ENCODE measurements at places on chromosomes 7 and 10.

- DNase-seq: no peak
Measured at GRCh38 chr7:70630818-70631457, 501.0 kb upstream of the GALNT17 start.

DNA sequence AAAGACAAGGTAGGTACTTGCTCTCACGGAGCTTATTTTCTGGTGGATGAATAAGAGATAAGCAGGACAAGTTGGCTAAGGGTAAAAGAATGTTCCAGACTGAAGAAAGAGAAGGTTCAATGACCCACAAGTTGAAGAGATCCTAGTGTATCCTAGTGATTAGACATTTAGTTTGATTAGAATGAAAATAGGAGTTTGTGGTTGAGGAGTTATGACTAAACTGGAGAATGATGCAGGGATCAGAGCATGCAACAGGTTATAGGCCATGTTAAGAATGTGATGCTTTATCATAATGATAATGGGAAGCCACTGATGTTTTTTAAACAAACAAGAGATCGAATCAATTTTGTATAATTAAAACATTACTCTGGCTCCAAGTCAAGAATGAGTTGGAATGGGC, 357.2 kb downstream of the HPSE2 start:
- DNase-seq: no peak

GRCh38 chr10:3330663-3331062, 158.1 kb upstream of the PITRM1 start:
- no peak for DNase-seq

DNA sequence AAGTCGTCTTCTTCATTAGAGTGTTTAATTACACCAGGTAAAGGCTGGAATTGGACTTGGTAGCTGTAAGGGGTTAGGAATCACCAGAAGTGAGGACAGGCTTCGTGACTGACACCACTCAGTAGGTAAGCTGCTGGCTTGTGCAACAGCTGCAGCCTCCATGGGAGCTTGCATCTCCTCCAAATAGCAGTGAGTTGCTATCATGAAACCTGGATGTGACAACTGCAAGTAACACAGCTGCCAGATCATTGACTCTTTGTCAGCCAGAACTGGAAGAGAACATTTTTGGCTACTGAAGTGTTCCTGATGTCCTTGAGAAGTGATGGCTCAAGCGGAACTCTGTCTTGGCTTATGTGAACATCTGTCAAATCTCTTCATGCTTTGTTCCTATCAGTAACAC, 64.1 kb upstream of the MSRB2 start:
- no peak for DNase-seq

GRCh38 chr10:10460451-10460850, 557.2 kb upstream of the CELF2 start:
- DNase-seq: no peak

DNA sequence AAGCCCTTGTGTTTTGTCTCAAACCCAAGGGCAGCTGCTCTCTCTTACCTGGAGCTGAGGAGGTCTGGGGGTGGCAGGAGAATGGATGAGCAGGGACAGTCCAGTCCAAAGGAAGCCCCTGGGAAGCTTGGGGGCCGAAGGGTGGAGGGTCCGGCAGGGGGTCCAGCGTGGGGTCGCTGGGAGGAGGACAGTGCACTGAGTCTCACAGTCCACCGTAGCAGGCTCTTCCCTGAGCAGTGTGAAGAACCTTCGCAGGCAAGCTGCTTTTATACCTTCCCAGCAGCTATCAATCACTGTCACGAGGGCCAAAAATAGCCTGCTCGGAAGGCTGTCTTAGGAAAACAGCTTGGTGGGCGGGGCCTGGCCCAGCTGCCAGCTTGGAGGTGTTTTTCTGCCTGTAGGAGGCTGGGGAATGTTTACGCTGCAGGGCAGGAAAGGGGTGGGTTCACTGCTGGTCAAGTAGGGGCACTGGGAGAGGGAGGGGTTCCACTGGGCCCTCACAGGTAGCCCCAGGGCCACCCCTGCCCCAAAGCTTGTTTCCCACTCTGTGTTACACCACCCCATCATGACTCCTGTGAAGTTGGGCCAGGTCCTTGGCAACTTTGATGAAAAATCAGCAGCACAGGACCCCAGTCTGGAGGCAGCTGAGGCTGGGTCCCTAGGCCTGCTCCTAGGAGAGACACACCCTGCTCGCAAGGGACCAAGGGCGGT, at the start of gene DEPP1:
Gene DEPP1 (minus strand): TSS at position 240 of the 711 bp plus-strand sequence. CDS start 779 bp downstream, outside the sequence.
- peak; percentile 75 for DNase-seq

DNA sequence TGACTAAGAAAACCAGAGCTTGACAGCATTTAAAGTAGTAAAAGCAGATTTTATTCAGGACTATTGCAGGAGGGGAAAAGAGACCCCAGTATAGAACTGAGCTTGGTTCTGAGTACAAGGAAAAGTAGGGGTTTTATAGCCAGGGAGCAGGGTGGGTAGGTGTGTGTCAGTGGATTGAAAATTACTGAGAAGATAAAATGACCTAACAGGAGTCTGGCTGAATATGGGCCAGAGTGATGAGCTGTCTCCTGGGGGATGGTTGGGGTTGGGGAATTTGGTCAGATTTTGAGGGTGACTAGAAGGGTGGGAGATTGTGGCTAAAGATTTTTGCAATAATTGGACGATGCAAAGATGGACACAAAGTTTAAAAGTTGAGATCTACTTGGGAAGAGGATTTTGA, 114.0 kb downstream of the ST7 start:
- DNase-seq: no peak

- no peak for DNase-seq
Measured at GRCh38 chr7:143376396-143376795, 4.7 kb upstream of the ZYX start.

DNA sequence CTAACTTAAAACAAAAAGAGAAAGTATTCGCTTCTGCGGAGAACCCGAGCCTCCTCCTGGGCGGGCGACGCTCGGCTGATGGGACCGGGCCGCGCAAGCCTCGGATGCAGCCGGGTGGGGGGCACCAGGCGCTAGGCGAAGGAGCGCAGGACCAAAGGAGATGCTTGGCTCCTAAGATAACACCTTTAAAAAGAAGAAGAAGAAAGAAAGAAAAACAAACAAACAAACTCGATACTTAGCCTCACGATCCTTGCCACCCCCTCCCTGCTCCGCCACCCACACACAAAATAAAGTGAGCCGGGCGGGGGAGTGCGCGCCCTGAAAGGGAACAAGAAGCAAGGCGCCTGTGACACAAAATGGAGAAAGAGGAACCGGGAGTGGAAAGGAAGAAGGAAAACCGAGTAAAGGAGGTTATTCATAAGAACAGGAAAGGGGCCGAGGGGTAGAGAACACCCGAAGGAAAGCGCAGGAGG, 34.0 kb upstream of the EBLN1 start:
- DNase-seq: peak; percentile 62

- no peak for DNase-seq
Measured at GRCh38 chr7:42167206-42167605, 69.8 kb downstream of the GLI3 start.

GRCh38 chr7:29424984-29425309, 138.7 kb upstream of the PRR15 start:
- no peak for DNase-seq

DNA sequence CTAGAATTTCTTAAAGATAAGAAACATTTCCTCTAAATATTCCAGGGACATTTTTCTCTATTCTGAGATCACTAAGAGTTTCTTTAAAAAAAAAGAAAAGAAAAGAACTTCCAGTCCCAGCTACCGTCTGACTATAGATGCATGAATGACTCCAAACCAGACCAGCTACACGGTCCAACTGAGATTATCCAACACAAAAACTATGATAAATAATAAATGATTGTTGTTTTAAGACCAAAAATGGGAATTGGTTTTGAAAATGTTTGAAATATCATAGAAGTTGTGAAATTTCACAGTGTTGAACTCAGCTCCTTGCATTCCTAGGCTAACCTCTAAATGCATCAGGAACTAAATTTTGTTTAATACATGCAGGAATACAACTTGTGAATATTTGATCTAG, 1619.6 kb upstream of the LRRTM3 start:
- DNase-seq: no peak

GRCh38 chr10:22805304-22805703, 90.9 kb upstream of the PIP4K2A start:
- no peak for DNase-seq

DNA sequence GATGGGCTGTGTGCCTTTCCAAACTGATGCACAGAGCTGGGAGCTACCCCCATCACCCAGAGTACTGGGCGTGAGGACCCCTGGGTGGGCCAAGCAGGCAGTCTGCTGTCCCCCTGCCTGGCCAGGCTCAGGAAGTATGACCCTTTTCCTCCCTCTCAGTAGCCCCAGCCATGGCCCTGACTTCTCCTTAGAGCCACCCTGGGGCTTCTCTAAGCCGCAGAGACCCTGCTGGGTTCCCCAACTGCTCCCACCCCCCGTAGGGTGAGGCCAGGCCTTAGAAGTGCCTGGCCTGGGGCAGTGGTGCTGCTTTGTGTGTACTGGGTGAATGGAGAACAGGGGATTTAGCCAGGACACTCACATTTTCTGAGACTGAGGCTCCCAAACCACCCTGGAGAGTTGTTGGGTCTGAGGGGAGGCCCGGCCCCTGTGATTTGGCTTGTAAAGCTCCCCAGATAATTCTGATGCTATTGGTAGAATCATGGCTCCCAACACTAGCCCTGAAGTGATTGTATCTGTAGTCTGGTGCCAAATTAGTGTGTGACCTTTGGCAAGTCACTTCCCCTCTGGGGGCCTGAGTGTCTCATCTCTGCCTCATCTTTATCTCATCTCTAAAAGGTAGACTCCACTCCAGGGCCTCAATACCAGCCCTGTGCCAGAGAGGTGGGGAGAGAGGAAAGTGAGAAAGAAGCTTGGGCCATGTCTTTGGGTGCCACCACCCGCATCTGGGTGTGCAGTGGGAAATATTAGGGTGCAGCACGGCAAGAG, 99.7 kb upstream of the PPIF start:
- no peak for DNase-seq

DNA sequence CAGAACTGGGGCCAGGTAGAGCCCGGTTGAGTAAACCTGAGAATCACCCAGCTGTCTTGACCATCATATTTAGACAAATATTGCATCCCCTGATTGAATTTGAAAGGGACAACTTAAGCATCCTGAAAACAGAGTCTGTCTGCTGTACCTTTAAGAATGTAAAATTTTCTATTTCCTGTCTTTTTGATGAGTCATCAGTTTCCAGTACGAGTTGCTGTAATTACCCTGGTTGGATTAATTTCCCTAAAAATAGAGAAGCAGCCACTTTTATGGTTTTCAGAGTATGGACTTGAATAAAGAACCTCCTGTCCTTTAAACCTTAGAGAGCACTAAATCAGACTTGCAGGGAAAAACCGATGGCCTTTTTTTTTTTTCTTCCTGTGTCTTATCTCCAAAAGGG, 164.6 kb upstream of the SH2B2 start:
- DNase-seq: no peak

DNA sequence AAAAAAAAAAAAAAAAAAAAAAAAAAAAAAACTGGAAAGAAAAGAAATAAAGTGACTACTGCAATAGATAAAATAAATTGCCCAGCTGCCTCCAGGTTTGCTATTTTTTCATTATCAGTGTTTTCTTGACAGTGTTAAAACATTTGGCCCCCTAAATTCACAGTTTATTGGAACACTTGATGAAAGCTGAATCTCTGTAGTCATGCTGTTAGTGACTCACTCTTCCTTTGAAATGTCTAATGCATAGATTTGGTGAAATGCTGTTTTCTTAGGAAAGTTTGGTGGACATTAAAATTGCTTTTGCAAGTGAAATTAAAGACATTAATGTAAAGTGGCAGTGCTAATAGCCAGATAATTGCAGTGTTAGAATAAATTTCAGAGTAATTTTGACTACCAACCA, 785.2 kb downstream of the NRG3 start:
- no peak for DNase-seq

DNA sequence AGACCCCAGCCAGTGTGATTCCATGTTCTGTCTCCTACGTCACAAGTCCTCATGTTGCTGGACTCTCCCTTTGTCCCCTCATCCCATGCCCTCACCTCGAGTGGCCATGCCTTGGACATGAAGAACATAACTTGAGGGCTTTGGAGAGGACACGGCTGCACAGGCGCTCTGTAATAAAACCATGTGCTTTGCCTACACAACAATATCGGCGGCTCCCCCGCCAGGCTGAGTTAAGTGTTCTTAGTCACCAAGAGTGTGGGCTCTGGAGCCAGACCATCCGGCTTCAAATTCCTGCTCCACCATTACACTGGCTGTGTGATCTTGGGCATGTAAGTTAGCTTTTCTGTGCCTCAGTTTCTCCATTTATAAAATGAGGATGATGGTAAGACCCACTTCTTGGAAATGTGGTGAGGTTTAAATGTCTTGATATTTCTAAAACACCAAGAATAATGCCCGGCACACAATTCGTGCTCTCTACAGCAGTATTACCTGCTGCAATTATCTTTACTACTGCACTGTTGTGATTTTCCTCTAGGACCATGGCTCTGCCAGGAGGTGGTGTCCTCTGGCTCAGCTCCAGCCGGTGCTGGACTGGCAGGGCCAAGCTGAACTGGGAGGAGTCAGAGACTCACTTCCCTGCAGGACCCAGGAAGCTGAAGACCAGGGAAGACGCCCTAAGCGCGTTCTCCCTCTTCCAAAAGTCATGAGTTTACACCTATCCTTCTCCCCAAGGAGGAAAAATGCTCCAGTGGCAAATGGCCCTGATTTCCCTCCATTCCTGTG, 15.7 kb downstream of the SLIT1 start:
- DNase-seq: no peak

DNA sequence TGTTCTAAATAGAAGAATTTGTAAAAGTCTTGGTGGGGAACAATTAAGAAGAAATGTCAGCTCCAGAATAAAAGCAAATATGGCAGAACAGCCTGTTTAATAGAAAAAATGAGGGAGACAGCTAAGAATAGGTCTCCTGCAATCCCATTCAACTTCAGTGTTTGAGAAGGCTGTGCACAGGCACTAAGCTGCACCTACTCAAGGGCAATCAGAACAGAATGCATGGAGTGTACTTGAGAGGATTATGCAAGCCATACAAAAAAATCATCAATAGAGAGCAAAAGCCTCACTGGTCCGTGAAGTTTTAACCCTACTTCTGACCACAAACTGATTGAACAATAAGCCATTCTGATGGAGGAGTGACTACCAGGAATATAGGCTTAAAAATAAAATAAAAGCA, 690.7 kb upstream of the PCDH15 start:
- DNase-seq: no peak

- no peak for DNase-seq
Measured at GRCh38 chr7:33601884-33602283, 303.5 kb upstream of the BMPER start.
